ENCODE measurements at places on chromosomes 12 and 14.

DNA sequence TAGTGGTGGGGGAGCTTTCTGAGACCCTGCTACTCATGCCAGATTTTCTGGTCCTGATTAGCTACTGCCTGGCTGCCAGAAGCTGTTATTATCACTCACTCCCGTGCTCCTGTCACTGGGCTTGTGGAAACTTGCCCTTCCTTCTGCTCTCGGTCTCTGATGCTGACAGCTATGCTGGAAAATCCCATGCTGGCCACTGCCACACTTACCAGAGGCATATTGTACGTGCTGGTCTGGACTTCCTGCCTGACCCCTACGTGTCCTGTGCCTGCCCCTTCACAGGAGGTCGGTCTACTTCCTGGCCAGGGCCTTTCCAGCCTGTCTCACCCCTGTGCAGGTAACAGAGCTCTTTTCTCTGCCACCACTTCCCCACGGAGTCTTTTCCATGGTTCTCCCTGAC, 149.4 kb upstream of the PLEKHG7 start:
- DNase-seq: peak; percentile 46

DNA sequence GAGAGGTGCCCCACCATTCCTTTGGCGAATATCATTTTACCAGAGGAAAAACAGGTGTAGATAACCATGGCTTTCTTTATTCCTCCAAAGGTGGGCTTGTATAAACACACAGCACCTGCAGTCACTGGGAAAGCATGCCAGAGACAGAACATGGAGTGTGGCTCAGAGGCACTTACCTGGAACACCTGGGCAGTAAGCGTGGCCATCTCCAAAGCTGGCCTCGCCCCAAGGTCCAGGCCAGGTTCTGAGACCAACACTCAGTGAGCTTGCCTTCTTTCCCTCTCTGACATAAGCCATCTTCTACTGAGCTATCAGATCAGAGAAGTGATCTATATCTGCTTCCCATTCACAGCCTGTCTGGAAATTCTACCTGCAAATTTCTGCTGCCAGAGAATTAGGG, 70.5 kb downstream of the NUAK1 start:
- DNase-seq: no peak

- no peak for DNase-seq
Measured at GRCh38 chr14:97010491-97011160, 213.4 kb downstream of the VRK1 start.

- no peak for DNase-seq
Measured at GRCh38 chr12:11596141-11596540, 53.3 kb upstream of the ETV6 start.

DNA sequence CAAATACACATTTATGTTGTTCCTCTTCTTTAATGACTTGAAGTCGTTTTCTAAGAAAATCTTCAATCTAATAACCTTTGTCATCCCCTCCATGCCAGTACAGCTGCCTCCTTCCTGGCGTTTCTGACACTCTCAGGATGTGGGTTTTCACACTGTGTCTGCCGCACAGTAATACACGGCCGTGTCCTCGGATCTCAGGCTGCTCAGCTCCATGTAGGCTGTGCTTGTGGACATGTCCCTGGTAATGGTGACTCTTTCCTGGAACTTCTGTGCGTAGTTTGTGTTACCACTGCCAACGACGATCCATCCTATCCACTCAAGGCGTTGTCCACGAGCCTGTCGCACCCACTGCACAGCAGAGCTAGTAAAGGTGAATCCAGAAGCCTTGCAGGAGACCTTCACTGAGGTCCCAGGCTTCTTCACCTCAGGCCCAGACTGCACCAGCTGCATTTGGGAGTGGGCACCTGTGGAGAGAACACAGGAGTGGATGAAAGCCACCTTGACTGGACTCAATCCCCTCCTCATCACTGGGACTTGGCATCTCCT, 1095.9 kb downstream of the TMEM121 start:
- DNase-seq: no peak

DNA sequence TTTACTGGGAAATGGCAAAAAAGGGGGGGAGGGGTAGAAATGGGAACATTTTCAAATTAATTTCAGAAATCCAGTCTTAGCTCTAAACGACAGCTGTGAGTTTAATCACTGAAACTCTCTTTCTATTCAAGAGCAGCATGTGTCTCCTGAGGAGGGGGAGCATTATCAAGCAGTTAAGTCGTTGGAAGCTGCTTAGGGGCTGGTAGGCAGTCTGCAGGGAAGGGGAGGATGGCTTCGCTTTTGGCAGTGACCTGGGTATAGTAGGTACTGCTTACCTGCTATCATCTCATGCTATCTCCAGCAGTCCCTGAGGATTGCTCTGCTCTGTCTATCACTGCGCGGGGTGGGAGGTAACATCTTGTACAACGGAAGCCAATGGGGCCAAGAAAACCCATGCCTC, 567.4 kb downstream of the NRXN3 start:
- no peak for DNase-seq

- no peak for DNase-seq
Measured at GRCh38 chr12:113591480-113591974, 119.9 kb upstream of the LHX5 start.

DNA sequence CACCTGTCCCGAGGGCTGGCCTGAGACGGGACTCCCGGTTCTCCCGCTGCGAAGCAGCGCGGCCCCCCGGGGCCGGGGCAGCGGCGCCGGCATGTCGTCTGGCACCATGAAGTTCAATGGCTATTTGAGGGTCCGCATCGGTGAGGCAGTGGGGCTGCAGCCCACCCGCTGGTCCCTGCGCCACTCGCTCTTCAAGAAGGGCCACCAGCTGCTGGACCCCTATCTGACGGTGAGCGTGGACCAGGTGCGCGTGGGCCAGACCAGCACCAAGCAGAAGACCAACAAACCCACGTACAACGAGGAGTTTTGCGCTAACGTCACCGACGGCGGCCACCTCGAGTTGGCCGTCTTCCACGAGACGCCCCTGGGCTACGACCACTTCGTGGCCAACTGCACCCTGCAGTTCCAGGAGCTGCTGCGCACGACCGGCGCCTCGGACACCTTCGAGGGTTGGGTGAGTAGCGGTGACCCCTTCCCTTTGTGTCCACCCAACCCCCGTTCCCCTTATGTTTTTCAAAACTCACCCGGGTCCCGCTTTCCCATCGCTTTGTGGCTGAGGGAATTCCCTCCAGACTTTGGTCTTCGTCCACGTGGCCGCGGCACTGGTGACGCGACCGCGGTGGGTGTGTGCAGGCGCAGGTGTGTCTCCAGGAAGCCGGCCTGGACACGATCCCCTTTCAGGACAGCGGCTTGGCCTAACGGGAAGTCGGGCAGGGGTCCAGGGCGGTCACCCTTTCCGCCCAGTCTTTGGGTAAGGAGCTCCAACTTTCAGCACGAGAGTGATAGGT, 826 bp downstream of the PRKCH start:
- DNase-seq: no peak

- no peak for DNase-seq
Measured at GRCh38 chr12:131701705-131702572, 9.0 kb upstream of the SFSWAP start.

GRCh38 chr12:101040936-101041335, 169.1 kb downstream of the SLC5A8 start:
- no peak for DNase-seq
